ENCODE measurements at places on chromosomes 5 and 9.

DNA sequence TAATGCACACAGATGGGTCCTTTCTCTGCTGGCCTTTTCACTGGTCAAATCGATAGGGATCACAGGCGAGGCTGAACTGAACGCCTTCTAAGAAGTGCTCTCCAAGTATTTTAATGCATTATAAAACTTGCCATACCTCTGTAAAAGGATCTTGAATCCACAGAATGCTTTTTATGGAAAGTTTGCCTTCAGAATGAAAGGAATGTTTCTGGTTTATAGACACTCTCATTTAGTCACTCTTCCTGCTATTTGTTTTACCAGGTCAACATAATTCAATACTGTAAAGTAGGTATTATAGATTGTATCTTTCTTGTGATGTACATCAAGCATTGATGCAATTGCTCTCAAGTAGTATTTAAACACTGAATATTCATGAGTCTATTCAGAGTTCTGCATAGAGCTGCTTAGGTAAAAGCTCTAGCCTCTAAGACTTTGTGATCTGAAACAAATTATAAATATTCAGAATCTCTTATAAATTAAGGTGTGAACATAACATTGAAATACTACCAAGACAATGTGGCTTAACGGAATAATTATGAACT lies 308.4 kb downstream of the ISL1 start:
- H3K27me3 ChIP-seq: no peaks in the 10 kb centered on the region
- DNase-seq: no peak
- H3K27ac ChIP-seq: no peak overlapping the region
- H3K4me3 ChIP-seq: no peak overlapping the region

- peaks cover 4% of the 10 kb centered on the region for H3K4me1 ChIP-seq
- no peaks in the 10 kb centered on the region for H3K36me3 ChIP-seq
- no peak overlapping the region for H3K4me3 ChIP-seq
- H3K27me3 ChIP-seq: no peaks in the 10 kb centered on the region
- DNase-seq: no peak
- H3K27ac ChIP-seq: no peak overlapping the region
Measured at GRCh38 chr5:96565582-96566265, 96.5 kb upstream of the CAST start.

DNA sequence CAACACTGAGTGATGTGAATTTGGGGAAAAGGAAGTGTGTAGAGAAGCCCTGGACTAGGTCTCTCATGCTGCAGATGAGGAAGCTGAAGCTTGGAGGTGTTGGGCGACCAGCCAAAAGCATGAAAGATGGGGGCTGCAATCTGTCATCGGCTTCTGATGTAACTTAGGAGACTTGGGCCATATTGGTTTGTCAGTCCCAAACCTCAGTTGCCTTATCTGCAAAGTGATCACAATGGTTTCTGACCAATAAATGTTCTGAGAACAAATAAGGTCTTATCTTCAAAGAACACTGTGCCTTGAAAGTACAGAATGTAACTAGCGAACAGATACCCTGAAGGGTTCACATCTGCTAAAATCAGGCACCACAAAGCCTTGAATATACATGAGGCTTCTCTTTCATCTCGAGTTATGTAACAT lies 198.4 kb upstream of the NR3C1 start:
- H3K4me1 ChIP-seq: no peaks in the 10 kb centered on the region
- H3K36me3 ChIP-seq: no peaks in the 10 kb centered on the region
- no peaks in the 10 kb centered on the region for H3K27me3 ChIP-seq
- no peak overlapping the region for H3K4me3 ChIP-seq
- no peak for DNase-seq
- no peak overlapping the region for H3K27ac ChIP-seq

DNA sequence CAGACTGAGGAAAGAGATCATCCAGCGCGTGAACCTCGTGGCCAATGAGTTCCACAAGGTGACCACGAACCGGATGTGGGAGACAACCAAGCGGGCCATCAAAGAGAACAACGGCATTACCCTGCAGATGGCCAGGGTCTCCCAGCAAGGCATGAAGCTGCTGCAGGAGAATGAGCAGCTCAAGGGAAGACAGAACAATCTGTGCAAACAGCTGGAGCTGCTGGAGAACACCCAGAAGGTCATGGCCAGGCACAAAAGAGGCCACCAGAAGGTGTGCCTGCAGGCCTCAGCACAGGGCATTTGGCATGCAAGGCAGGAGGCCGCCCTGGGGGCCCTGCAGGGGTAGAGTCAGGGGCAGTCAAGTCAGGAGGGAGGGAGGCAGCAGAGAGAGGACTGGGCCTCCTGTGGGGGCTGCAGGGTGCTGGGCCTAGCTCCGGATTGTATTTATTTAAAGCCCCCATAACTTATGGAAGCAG lies 4.2 kb downstream of the PTRH1 start:
- no peaks in the 10 kb centered on the region for H3K36me3 ChIP-seq
- no peak overlapping the region for H3K4me3 ChIP-seq
- no peak for DNase-seq
- no peaks in the 10 kb centered on the region for H3K4me1 ChIP-seq

DNA sequence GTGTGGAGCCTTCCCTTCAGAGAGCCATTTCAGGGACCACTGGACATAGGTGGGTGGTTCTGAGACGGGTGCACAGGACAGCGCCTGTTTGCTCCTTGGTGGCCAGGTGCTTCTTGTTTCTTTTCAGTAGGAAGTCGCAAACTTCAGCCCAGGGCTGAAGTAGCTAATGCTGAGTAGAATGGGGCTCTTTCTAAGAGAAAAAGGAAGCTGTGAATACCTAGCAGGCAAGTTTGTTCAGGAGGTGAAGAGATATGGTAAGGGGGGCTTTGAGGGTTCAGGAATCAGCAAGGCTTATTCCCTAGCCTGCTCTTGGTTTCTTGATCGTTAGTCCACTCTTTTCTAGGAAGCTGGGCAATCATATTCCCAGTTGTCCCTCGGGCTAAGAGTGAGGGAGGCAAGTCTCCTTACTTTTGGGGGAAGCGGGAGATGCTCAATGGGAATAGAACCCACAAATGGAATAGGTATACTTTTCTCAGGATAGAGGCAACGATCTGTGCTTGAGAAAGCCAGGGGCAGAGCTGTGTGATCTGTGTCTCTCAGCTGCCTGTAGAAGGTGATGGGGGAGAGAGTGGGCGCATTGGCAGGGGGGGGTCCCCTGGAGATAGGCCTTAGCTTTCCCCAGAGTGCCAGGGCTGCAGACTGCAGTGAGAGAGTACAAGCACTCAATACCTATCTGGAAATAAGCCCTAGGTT lies 1.9 kb upstream of the PURA start:
- DNase-seq: no peak
- peak overlapping the region; percentile 18 for H3K27ac ChIP-seq
- no peaks in the 10 kb centered on the region for H3K27me3 ChIP-seq
